ENCODE measurements at places on chromosomes 2 and 18.

- DNase-seq, result no peak
Measured at GRCh38 chr2:120988051-120988699, 252.5 kb downstream of the GLI2 start.

- no peak for DNase-seq
Measured at GRCh38 chr18:52313213-52313612, 26.8 kb upstream of the DCC start.

- no peak for DNase-seq
Measured at GRCh38 chr2:83471655-83472054, 987.4 kb downstream of the SUCLG1 start.

GRCh38 chr18:36376361-36376760 lies 78.8 kb downstream of the FHOD3 start:
- DNase-seq, result no peak

DNA sequence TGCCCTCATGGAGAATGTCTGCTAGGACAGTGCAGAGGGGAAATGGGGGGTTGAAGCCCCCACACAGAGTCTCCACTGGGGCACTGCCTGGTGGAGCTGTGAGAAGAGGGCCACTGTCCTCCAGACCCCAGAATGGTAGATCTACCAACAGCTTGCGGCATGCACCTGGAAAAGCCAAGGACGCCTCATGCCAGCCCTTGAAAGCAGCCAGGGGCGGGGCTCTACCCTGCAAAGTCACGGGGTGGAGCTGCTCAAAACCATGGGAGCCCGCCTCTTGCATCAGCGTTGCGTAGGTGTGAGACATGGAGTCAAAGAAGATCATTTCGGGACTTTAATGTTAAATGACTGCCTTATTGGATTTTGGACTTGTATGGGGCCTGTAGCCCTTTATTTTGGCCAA lies 157.6 kb downstream of the DSEL start:
- no peak for DNase-seq

Data from activated naive CD8-positive, alpha-beta T cell treated with anti-CD3 and anti-CD28 coated beads for 36 hours (primary cell).